ENCODE measurements at places on chromosomes 11 and 22.

DNA sequence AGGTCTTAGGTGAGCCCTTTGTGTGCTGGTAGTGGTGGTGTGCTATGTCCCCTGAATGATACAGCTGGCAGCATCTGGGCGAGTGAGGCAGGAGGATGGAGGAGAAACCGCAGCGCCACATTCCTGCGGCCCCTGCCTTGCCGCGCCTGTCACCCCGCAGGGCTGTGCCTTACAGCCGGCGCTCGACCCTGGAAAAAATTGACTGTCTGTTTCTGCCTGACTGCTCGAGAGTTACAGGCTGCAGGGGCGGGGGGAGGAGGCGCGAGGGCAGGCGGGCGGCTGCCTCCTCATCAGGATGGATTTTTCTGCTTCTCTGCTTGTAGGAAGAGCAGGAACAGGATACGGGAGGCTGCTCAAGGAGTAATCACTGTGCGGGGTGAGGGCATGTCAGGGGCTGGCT is 443.4 kb downstream of the MIAT start:
- peak; percentile 59 for DNase-seq
- peak overlapping the region; percentile 2 for H3K4me3 ChIP-seq
- no peaks in the 10 kb centered on the region for H3K27me3 ChIP-seq
- no peaks in the 10 kb centered on the region for H3K36me3 ChIP-seq
- no peak overlapping the region for H3K27ac ChIP-seq

DNA sequence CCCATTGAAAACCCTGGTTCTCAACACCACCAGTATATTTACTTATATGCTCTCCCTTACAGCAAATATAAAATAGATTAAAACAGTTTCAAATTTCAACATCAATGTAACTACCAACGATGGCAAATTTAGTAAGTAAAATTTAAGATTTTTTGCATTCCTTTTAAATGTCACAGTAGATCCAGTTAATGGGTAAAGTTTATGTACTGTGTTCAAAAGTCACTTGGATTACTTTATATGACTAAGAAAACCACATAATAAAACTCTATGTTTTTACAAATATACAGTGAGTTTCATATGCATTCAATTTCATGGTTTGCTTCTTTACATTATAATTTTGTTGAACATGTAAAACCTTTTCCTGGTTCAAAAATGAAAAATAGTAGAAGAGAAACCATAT is 364.6 kb downstream of the AASDHPPT start:
- H3K27me3 ChIP-seq: no peaks in the 10 kb centered on the region
- no peak overlapping the region for H3K27ac ChIP-seq
- no peaks in the 10 kb centered on the region for H3K36me3 ChIP-seq
- no peak overlapping the region for H3K4me3 ChIP-seq

GRCh38 chr11:61092280-61092766 is 10.0 kb upstream of the CD5 start:
- no peak for DNase-seq
- no peaks in the 10 kb centered on the region for H3K36me3 ChIP-seq
- no peak overlapping the region for H3K4me3 ChIP-seq
- no peaks in the 10 kb centered on the region for H3K27me3 ChIP-seq

DNA sequence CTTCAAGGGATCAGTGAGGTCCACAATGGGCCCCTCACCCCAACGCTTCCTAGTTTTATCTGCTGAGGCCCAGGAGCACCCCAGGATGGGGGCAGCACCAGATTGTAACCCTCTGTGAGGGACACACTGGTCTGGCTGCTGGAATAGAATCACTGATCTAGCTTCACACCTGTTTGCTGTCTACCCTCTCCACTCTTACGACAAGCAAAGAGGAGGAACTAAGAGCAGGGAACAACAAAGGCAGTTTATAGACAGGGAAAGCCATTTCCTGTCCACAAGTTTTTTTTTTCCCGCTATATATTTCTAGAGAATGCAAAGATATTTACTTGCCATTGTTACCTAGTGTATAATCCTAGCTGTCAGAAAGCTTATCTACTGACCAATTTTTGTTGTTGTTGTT is 61.0 kb upstream of the CRTAM start:
- no peak overlapping the region for H3K4me3 ChIP-seq
- H3K36me3 ChIP-seq: no peaks in the 10 kb centered on the region
- no peaks in the 10 kb centered on the region for H3K27me3 ChIP-seq
- DNase-seq: no peak
- no peaks in the 10 kb centered on the region for H3K4me1 ChIP-seq
- H3K27ac ChIP-seq: no peak overlapping the region

DNA sequence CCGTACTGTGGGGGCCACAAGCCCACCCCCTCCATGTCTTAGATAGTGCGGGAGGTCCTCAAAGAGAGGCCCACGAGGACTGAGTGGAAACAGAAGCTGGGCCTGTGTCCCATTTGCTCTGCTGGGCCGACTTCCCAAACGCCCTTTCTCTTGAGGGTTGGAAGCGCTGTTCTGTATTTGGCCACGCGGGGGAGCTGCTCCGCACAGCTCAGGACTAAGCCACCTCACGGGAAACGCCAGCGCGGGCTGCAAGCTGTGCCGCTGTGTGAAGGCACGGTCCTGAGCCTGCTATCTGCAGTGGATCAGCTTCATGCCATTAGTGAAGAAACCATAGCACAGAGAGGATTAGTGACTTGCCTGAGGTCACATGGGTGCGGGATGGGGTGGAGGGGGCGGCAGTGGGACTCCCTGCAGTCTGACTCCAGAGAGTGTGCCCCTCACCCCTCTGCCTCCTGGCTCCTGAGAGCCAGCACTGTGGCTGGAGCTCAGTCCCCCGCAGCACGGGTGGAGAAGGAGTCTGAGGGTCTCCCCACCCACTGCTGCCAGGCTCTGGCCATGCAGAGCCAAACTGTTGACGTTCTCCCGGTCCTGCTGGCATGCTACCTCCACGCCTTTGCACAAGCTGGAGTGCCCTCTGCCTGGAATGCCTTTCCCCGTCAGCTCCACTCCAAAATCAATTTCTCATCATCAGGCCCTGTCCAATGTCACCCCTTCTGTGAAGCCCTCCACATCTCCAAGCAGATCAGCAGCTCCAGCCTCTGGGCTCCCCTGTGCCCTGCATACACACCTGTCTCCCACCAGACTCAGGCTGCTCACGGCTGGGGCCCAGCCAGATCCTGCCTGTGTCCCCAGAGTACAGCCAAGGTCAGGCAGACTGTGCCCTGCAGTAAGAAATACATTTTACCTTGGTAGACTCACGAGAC is 51.5 kb upstream of the LRRC32 start:
- no peak overlapping the region for H3K4me3 ChIP-seq
- H3K27me3 ChIP-seq: peaks cover 24% of the 10 kb centered on the region
- no peaks in the 10 kb centered on the region for H3K36me3 ChIP-seq
- no peak overlapping the region for H3K27ac ChIP-seq

DNA sequence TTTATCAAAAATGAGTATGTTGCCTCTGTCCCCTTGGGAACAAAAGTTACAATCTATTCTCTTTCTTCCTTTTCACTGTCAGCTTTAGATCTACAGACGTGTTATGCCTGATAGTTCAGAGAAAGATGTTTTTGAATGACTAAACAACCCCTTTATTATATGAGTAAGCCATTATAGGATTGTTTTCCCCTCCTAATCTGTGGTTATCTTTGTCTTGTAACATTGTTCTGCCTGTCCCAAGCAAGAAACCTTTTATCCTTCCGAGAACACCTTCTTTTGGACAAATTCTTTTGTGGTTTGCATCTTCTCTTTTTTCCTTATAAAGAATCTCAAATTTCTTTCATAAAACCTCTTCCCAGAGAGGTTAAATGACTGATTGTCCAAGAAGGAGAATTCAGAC is 208.4 kb downstream of the DDX10 start:
- H3K4me1 ChIP-seq: peaks cover 2% of the 10 kb centered on the region
- no peak overlapping the region for H3K4me3 ChIP-seq
- DNase-seq: no peak
- H3K27me3 ChIP-seq: no peaks in the 10 kb centered on the region
